SHP77 treated with DMSO at 0.1 percent for 48 hours (cell line): ENCODE measurements at places on chromosomes 12 and 14.

GRCh38 chr12:29054858-29055663 lies 94.0 kb upstream of the FAR2 start:
- DNase-seq = no peak

- no peak for DNase-seq
Observed at GRCh38 chr12:271161-271560, 8.5 kb upstream of the SLC6A13 start.

GRCh38 chr14:39641224-39641623 lies 209.0 kb upstream of the FBXO33 start:
- DNase-seq = no peak

- no peak for DNase-seq
Observed at GRCh38 chr12:108939594-108939993, 59.7 kb downstream of the DAO start.

GRCh38 chr12:31832740-31833729 lies 104.2 kb upstream of the AMN1 start:
- no peak for DNase-seq
